Ammon's horn (tissue), 1 donor: ENCODE measurements at places on chromosomes 7 and 10.

- DNase-seq: no peak
These were observed 396.5 kb upstream of the NPVF start for GRCh38 chr7:25624833-25625232.

- DNase-seq: no peak
These were observed 367.8 kb downstream of the PPP1R3A start for GRCh38 chr7:113550966-113551365.

- DNase-seq: no peak
These were observed 12.5 kb downstream of the GDI2 start for GRCh38 chr10:5800782-5801181.

- no peak for DNase-seq
These were observed 146.3 kb downstream of the MALRD1 start for GRCh38 chr10:19194866-19195265.

- DNase-seq: no peak
These were observed 11.5 kb upstream of the SH2D4B start for GRCh38 chr10:80526218-80526617.

GRCh38 chr10:105037022-105037421, 395.9 kb downstream of the SORCS3 start:
- DNase-seq: no peak

DNA sequence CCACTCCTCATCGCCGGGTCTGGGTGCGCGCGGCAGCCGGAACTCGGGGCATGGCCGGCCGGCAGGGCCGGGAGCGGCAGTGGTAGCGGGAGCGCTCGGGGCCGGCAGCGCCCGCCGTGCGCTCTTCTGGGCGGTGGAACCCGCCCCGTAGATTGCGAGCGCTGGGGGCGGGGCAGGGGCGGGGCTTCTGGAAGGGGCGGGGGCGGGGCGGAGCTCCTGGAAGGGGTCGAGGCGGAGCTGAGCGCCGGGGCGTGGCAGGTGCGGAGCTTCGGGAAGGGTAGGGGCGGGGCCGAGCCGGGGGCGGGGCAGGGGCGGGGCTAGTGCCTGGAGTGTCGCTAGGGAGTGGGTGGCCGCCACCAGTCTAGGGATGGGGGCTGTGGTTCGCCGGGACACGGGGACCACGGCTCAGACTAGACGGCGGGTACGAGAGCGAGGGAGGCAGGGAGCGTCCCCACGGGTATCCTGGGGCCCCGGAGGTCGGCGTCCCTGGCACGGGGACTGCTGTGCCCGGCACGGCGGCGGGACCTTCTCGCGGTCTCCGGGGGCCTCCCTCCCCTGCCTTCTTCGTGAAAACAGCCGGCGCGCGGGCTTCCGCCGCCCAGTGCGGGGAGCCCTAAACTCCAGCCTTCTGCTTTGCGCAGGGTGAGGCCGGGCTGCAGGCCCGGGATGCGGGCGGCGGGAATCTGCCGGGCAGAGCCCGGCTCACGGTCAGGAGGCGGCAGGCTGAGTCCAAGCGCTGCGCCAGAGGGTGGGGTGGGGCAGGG, at the start of gene STK32C:
Gene STK32C (minus strand): TSS at position 128 of the 764 bp plus-strand sequence. CDS start 117 bp downstream, at position 11.
- peak; percentile 97 for DNase-seq
